Naive B cell (primary cell): ENCODE measurements at places on chromosomes 11 and 22. TPM values are rescaled to one million over a fixed set of nuclear protein-coding genes. Genes with fewer than 3 reads are reported as not detected.

The DERL3 gene
- 25.3 TPM for polyA plus RNA-seq

The RAB39A gene
- polyA plus RNA-seq = 0.51 TPM

The CRYAB gene
- polyA plus RNA-seq = not detected

The NDUFA6 gene
- polyA plus RNA-seq = 96.8 TPM

DNA sequence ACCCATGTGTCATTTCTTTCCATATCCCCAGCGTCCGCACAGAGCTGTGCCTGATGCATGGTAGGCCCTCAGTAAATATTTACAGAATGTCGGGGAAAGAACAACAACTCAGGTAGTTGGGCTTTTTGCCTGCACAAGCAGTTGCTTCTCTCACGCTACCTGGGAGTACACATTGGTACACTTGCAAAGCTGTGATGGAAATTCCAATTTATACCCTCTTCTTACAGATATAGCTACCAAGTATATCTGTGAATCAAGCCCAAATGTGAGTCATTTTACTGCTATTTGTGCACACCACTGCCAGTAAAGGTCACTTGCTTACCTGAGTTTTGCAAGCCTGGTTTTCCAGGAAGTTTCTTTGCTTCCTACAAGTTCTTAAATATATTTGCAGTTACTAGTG, 333.0 kb upstream of the NARS2 start:
- no peak for DNase-seq

DNA sequence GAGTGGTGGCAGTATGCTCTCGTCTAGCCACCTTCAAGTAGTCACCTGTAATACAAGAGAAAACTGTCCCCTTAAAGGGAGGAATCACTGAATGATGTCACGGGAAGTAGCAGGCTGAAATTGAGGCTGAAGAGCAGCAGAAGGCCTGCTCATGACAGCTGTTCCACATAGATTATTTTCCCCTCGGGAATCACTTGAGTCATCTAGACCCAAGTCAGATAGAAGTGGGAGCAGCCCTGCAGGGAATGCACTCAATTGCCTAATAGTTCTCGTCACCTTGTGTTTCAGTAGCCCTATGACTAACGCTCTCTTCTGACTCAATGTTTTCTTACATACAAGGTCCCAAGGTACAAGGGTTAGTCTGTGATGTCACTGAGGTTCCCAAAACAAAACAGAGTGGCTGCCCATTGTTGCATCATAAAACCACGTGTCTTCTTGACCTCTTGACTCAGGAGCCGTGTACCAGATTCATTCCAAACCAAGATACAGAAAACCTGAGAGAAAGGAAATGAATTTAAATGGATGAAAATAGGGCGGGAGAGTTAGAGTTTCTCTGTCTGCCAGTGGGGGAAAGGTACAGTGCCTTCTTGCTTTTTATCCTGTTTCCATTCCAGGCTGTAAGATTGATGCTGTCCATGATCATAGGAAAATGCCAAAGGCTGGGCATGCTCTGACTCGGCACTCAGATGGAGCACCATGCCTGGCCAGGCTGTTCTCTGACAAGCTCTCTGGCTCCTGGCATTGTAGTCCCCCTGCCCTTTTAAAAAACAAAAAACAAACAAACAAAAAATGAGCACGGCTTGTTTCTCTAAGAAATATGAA, 21.6 kb upstream of the C11orf96 start:
- no peak for DNase-seq

DNA sequence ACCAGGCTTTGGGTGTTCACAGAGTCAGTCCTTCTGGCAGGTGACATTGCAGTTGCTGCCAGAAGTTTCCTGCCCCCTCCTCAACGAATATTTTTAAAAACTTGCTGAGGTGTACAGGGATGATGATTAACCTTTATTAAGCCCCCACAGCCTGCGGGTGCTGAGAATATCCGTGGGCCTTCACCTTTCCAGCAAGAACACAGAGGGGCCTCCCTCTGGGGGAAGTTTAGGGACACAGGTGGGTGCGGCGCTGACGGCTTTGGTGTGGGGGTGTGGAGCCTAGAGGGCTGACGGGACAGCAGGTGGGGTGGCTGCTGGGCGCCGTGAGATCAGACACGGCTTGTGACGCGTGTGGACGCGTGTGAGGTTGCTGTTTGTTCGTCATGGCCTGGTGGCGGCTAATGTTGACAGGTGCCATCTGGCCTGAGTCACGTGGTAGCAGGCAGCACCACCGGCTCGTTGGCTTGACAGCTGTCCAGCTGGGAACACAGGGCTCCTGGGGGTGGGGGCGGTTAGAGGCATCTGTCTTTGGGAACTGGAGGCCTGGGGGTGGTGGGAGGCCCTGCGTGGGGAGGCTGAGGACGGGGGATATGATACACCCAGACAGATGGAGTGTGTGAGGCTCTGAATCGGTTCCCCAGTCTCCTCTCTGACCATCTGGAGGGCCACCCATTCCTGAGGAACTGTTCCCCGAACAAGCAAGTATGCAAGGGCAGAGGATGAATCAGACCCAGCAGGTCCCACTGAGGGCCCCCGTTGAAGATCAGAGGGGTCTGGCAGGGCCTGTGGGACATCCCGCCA, 12.5 kb upstream of the LRRC10B start:
- DNase-seq = no peak

- DNase-seq = no peak
These were observed 11.3 kb downstream of the OSBP2 start for GRCh38 chr22:30705710-30706651.

- no peak for DNase-seq
These were observed 3.1 kb upstream of the CALCA start for GRCh38 chr11:14975252-14975587.

- DNase-seq = no peak
These were observed 19.3 kb upstream of the SHISAL1 start for GRCh38 chr22:44331881-44332714.

DNA sequence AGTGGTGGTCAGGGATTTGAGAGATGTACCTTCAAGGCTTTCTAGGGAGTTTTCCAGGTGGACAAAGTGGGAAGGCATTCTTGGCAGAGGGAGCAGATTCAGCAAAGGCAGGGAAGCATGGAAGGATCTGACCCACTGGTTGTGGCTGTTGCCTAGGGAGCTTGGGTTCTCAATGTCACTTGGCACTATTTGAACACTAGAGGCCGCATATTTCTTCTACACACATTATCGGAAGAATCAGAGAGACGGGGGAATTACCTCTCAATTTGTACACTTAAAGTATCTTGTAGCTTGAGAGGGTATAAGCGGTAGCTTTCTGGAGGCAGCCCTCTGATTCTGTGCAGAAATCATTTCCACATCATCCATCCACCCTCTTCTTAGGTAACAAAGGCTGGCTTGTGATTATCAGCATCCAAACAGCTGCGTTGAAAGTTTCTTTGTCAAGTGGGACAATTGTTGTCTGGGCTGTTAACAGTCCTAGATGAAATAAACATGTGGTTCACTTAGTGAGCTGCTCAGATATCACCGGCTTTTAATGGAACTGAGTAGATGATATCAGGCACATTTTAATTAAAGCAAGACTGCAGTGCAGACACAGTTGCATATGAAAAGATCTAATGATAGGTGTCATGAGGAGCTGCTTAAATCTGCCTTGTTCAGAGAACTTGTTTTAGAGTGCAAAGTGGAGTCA, 2.6 kb downstream of the NELL1 start:
- no peak for DNase-seq

DNA sequence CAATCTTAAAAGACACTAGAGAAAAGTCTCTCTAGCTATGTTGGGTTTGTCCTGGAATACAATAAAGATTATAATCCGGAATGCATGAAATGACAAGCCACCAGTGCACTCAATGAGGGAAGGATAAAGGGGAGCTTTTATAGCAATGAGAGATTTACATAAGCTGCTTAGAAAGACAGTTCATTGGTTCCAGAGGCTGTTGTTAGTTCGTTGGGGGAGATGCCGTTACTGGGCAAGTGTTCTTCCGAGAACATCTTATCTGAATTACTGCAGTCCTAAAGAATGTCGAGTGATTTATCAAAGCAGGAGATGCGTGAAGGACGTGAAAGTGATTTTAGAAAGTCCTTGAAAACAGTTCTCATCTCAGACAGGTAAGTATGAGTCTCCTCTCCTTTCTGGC, 33.6 kb downstream of the SYN3 start:
- no peak for DNase-seq

DNA sequence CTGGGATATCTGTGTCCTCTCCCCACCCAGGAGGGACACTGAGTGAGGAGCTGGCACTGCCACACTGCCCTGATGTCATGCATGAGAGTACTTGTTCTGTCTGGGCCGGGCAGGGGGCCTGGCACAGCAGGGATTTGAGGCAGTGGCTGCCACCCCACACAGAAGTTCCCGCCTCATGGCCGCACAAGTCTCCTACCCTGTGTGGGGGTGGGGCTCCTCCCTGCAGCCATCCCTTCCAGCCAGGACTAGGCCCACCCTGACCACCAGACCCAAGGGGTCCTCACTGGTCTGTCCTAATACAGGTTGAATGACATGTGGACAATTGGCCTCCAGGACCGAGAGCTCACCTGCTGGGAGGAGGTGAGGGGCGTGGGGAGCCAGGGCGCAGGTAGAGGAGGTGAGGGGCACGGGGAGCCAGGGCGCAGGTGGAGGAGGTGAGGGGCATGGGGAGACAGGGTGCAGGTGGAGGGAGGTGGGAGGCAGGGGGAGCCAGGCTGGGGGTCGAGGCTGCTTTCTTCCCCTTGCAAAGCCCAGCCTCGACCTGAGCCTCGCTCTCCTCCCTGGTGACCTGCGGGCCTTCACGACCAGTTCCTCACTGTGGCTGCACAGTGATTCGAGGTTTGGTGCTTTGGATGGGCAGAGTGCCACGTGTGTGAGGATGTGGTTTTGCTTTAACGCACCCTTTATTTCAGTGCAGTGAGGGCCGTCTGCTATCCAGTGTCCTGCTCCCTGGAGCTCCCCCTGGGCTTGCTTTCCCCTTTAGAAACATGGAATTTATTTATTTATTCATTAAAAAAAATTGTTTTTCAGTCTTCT, 7.4 kb downstream of the LZTR1 start:
- no peak for DNase-seq
